ENCODE measurements at places on chromosomes 7 and 10.

GRCh38 chr10:33739031-33739430 lies 404.6 kb upstream of the NRP1 start:
- DNase-seq, result no peak

DNA sequence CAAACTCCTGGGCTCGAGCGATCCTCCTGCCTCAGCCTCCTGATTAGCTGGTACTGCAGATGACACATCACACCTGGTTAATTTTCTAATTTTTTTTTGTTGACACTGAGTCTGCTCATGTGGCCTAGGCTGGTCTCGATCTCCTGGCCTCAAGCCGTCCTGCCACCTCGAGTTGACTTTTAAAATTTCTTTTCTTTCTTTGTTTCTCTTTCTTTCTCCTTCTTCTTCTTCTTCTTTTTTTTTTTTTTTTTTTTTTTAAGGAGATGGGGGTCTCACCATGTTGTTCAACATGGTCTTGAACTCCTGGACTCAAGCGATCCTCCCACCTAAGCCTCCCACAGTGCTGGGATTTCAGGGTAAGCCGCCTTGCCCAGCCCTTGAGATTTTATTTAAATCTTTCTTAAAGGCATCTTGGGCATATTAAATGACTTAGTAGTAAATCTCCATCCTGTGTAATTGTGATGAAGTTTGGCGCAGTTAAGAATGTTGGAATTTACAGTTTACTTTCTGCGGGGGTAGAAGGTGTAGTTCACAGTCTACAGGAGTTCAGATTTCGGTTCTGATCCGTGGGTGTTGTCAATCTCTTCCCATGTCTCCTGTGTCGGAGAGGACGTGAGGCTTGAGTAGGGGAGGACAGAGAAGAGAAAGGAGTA lies 1.0 kb upstream of the ITGA8 start:
- DNase-seq, result no peak

DNA sequence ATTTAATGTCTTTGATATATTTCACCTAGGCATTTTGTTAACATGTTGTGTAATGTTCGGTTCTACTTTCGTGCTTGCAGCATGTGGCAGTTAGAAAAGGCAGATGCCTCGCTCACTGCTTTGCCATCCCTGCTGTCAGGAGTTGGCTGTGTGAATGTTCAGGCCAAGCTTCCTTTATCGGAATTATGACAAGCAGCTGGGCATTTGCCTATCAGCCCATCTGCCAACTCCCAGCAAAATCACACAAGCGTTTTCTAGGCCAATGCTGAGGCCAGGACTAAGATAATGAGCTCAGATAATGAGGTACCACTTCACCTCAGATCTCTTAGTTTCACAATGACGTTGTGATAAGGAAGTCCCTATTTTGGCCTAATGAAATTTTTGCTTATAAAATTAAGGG lies 212.7 kb upstream of the FAM3C start:
- DNase-seq, result no peak

DNA sequence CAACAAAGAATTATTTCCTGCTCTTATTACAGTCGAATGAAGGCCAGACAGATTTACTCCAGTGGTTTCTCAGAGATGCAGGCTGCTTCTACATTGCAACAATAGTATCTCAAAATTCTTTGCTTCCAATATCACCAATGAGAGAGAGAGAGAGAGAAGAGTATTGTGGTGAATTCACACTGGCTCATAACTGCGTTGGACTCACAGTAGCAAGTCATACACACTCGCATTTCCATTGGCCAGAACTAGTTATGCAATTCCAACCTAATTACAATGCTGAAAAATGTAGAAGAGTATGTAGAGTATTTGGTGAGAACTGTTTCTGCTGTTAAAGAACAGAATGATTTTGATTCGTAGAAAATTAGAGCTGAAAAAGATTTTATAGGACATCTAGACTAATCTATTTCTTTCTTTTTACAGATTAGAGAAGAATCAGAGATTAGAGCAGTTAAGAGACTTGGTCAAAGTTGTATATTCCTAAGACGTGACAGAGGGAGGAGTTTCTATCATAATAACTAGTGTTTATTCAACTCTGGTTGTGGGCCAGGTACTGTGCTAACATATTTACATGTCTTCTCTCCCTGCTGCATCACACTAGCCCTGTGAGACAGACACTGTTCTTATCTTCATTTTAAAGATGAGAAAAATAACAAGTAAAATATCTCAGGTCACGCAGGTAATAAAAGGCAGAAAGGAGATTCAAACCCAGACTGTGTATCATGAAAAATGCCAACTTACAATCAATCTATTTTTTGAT lies 34.6 kb upstream of the PDK4 start:
- DNase-seq, result no peak

GRCh38 chr7:81014266-81014665 lies 95.4 kb upstream of the SEMA3C start:
- DNase-seq, result no peak

GRCh38 chr7:30285067-30285535 lies 704 bp downstream of the ZNRF2 start:
- DNase-seq, result peak; percentile 21

- DNase-seq, result no peak
Observed at GRCh38 chr7:69412331-69413146, 185.7 kb upstream of the AUTS2 start.

- DNase-seq, result no peak
Observed at GRCh38 chr10:1468811-1469210, 268.5 kb downstream of the ADARB2 start.

DNA sequence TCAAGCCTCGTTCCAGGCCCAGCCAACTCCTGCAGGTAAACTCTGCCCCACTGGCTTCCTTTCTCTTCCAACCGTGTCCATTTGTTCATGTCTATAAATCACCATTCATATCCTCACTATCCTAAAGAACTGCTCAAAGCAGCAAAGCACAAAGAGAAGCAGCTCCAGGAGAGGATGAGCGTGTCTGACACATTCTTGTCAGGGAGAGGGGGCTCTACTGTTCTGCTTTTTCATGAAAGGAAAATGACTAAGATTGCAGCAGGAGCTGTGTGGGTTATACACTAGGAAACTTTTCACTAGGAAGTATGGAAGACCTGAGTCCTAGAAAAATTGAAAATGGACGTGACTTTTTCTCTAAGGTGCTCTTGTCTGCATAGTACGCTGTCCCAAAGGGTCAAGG lies 16.7 kb downstream of the AGFG2 start:
- no peak for DNase-seq

- DNase-seq, result no peak
Observed at GRCh38 chr7:194252-195009, 2.1 kb downstream of the FAM20C start.

- DNase-seq, result no peak
Observed at GRCh38 chr10:104809288-104810090, 168.4 kb downstream of the SORCS3 start.

- no peak for DNase-seq
Observed at GRCh38 chr10:76112826-76113150, 681.4 kb downstream of the LRMDA start.

GRCh38 chr10:33136781-33137180 lies 178.8 kb upstream of the ITGB1 start:
- no peak for DNase-seq

DNA sequence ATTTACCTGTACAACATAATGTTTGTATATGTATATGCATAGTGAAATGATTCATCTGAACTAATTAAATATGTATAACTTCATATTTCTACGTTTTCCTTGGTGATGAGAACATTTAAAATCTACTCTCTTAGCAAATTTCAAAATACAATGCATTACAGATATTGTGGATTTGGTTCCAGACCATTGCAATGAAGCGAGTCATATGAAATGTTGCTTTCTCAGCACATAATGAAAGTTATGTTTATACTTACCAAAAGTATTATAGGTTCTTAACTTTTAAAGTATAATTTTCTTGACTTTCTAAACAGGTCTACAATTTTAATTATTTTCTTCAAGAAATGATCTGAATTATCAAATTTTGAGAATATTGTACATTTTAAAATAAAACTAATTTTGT lies 189.2 kb downstream of the CSTF2T start:
- no peak for DNase-seq

DNA sequence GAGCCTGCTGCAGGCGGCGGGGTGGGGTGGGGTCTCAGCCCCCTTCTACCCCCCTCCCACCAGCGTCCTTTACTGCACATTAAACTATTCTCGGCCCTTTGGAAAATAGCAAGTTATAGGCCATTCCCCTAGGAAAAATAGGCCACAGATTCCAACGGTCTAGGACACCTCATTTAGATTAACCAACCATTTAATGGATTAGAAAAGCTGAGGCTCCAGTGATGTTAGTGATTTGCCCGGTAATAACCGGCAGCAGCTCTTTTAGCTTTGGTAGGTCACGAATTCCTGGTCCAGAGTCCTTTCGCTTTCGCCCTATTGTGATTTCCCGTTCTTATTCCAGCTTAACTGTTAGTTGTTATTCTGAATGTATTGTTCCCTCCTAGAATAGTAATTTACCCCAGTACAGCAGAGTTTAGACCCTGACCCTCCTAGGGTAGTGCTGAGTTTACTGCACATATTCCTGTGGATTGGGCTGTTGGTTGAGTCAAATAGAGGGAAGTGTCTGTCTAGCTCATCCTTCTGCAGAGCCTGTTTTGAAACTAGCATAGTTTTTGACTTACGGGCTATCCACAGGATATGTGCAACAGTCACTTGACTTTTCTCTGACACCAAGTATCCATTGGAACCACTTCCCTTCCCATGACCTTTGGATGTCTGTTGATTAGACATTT lies 754 bp downstream of the GSTO1 start:
- no peak for DNase-seq

- DNase-seq, result no peak
Observed at GRCh38 chr10:8616166-8616565, 561.7 kb downstream of the GATA3 start.

DNA sequence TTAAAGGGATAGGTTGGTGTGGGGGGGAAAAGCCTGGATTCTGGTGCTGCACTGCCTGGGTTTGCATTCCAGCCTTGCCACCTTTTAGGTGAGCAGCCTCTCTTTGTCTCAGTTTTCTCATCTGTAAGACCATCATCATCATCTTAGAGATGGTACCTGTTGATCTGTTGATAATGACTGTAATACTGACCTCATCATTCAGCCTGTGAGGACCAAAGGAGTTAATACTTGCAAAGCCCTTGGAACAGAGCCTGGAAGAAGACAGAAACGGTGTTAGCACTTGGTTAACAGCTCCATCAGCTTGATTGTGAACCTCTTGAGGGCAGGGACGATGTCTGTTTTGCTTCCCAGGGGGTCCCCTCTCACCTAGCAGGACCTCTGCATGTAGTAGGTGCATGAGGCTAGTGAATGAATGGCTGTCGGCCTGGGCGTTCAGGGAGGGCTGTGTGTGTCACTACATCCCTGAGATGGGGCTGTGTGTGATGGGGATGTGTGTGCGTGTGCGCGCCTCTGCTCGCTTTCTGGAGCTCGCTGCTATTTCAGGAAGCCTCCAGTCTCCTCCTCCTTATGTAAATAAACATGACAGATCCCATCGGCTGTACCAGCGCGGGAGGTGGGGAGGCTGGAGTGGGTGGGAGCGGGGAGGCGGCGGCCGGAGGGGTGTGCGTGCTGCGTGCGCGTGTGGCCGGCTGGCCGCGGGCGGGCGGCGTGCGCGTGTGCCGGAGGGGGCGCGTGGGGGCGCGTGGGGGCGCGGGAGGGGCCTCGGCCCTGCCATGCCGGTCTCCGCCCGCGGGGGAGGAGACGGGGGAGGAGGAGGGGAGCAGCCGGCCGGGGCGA lies 61.2 kb downstream of the NEURL1 start:
- DNase-seq, result no peak

DNA sequence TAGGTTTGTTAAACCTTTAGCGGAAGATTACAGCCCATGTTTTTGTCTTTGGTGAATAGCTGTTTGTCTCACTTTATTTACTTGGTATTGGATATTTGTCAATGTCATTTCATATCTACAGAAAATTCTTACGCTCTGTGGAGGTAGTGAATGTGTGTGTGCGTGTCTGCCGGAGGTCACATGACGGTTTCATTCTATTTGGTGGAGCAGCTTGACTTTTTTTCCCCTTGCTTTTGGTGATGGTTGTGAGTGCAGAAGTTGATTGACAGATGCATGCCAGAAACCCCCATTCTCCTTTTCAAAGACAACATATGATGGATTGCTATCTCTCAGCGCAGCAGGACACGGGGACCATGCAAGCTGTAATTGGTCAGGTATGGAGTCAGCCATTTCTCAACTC lies at the start of gene POU6F2:
Gene POU6F2 (plus strand): TSS at position 225 of the 400 bp plus-strand sequence. CDS start 45 bp downstream, at position 270.
- no peak for DNase-seq

GRCh38 chr7:155521007-155521742 lies 25.2 kb downstream of the CNPY1 start:
- no peak for DNase-seq

GRCh38 chr10:129140921-129141885 lies 325.8 kb upstream of the MGMT start:
- no peak for DNase-seq

GRCh38 chr7:141410353-141411000 lies 140.7 kb upstream of the AGK start:
- no peak for DNase-seq

DNA sequence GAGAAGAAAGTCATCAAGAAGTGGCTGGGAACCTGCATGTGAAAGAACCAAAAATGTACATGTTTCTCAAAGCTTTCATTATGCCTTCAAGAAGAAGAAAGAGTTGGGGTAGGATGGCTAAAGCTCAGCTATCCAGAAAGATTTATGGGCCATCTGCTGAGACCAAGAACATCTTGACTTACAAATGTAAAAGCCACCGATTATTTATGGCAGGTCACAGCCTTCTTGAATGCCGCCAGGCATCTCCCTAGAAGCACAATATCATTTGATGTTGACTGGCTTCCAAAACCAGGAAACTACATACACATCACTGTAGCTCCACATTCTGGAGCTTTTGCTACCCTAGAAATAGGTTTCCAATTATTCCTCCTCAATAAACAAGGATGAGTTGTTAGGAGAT lies 254.2 kb upstream of the AOAH start:
- no peak for DNase-seq

DNA sequence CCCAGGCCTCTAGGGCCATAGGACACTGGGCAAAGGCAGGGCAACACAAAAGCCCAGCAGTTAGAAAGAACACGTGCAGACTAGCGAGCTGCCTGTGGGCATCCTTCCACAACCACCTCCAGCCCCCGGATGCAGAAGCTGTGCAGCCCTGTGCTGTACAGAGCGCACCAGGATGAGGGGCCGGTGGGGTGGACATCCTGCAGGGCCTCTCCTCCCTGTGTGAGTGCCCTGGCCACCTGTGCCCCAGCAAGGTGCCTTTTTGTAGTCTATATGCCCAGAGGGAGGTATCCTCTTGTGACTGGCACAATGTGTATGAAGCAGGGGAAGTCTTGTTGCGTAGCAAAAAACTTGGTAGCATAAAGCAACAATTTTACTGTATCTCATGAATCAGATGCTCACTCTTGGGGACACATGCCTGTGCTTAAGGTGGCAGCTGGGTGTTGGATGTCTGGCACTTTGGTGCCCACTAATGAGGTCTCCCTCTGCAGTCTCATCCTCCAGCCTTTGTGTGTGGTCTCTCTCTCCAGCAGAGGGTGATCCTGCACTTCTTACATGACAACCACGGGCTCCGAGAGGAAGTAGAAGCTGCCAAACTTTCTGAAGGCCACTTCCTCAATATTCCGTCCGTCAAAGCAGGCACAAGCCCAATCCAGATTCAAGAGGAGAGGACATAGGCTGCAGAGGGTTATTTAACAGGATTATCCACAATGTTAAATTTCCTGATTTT lies 8.7 kb downstream of the NCAPG2 start:
- DNase-seq, result peak; percentile 30

- no peak for DNase-seq
Observed at GRCh38 chr10:61923210-61923949, 21.9 kb downstream of the ARID5B start.

- DNase-seq, result peak; percentile 7
Observed at GRCh38 chr10:130300608-130301020, 164.4 kb downstream of the GLRX3 start.

- no peak for DNase-seq
Observed at GRCh38 chr7:47149208-47149839, 432.6 kb downstream of the TNS3 start.

- DNase-seq, result no peak
Observed at GRCh38 chr10:63068246-63068645, 64.9 kb upstream of the NRBF2 start.
